Tongue (tissue), 3 donors: ENCODE measurements at places on chromosomes 11 and 22. TPM values are rescaled to one million over a fixed set of nuclear protein-coding genes. Genes with fewer than 3 reads are reported as not detected.
A peak's percentile ranks its signal among the peaks of the same experiment; 100 is the strongest.

DNA sequence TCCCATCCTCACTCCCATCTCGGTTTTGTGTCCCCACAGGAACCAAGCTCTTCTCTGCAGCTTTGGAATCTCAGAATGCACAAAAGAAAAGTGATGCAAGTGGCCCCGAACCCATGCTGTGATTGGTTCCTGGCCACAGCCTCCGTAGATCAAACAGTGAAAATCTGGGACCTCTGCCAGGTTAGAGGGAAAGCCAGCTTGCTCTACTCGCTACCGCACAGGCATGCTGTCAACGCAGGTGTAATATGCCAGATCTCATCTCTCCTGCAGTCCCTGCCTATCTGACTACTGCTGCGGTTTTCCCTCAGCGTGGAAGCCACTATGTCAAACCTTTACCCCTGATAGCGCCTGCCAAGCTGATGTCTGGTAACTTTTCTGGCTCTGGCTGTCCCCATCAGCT, 200.5 kb upstream of the LRRC4C start:
- peak; percentile 7 for DNase-seq

- peak; percentile 77 for DNase-seq
Observed at GRCh38 chr22:25403811-25404471, 160.5 kb upstream of the GRK3 start.

Gene ART1
- 4.2 TPM for total RNA-seq

Gene NPAS4
- total RNA-seq: 1.4 TPM

- DNase-seq: no peak
Observed at GRCh38 chr22:30561402-30562189, 12.9 kb downstream of the GAL3ST1 start.

Gene GRIK4
- total RNA-seq: 0.10 TPM

- DNase-seq: peak; percentile 28
Observed at GRCh38 chr11:60951606-60951903, 421 bp downstream of the SLC15A3 start.

DNA sequence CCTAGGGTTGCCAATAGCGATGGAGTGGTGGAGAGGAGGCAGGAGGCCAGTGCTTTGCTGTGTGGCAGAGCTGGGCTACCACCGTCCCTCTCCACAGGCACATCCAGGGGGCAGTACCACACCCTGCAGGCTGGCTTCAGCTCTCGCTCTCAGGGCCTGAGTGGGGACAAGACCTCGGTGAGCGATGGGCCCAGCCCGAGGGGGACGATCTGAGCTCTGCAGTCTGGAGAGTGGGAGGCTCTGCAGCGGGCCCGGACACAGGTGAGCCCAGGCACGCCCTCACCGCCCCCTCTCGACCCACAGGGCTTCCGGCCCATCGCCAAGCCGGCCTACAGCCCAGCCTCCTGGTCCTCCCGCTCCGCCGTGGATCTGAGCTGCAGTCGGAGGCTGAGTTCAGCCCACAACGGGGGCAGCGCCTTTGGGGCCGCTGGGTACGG, 2.5 kb downstream of the PKP3 start:
- DNase-seq: peak; percentile 25

DNA sequence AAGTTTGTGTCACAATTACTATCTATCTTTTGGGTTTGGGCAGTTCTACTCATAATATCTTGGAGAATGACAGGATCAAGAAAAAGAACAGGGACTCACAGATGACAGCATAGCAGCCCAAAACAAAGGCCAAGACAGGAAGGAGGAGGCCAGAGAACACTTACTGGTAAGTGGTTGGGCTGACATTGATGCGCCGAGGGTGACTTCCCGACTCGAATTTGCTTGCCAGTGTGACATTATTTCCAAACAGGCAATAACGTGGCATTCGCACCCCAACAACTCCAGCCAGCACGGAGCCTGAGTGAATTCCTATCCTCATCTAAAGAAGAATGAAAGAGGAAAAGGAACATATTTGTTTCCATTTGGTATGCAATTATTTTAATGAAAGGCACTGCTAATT, 309.9 kb downstream of the GUCY1A2 start:
- DNase-seq: no peak

Gene VSIG10L2
- total RNA-seq: not detected
